Activated naive CD4-positive, alpha-beta T cell treated with anti-CD3 and anti-CD28 coated beads for 36 hours (primary cell): ENCODE measurements at places on chromosomes 1 and 21. TPM values are rescaled to one million over a fixed set of nuclear protein-coding genes. Genes with fewer than 3 reads are reported as not detected.

Gene CDK18
- 3.6 TPM for total RNA-seq

Gene CCDC27
- not detected for total RNA-seq

Gene TRMT13
- 12.9 TPM for total RNA-seq

Gene GPR61
- total RNA-seq: 0.31 TPM

Gene ASCL5
- not detected for total RNA-seq

Gene WNT4
- not detected for total RNA-seq

Gene ADAM30
- not detected for total RNA-seq

Gene IL12RB2
- total RNA-seq: 82.9 TPM

Gene AGT
- not detected for total RNA-seq
